Cerebellar cortex (tissue), 1 donor: ENCODE measurements at places on chromosomes 16 and 17.

- peak; percentile 59 for DNase-seq
Measured at GRCh38 chr17:7237761-7238419, 1.4 kb downstream of the PHF23 start.

DNA sequence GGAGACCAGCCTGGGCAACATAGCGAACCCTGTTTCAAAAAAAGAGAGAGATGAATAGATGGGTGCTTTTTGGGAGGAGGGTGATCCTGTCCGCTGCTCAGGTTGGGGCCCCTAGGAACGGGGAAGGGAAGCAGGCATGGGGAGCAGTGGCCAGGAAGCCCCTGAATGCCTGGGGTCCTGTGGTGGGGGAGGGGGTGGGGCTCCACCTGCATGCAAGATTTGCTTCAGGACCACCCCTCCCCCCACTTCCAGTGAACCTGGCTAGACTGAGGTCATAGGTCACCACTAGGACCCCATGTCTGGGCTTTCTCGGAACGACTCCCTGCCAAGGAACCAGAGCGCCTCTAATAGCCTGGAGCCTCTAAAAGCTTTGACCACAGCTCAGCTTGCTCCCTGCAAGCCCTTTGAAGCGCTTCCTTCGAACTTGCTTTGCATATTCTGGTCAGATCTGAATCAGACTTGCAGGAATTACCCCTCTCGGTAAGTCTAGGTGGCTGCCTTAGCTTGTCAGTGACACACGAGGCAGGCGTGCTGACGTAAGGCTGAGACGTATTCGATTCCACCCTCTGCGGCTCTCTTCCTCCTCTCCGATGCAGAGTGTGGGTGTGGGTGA lies 3.7 kb downstream of the SOCS3 start:
- peak; percentile 65 for DNase-seq

DNA sequence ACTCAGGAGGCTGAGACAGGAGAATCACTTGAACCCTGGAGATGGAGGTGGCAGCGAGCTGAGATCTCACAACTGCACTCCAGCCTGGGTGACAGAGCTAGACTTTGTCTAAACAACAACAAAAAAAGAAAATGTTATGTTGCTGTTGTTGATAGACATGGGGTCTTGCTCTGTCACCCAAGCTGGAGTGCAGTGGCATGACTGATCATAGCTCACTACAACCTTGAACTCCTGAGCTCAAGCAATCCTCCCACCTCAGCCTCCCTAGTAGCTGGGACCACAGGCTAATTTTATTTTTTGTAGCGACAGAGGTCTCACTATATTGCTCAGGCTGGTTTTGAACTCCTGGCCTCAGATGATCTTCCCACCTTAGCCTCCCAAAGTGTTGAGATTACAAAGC lies 20.0 kb downstream of the FBXO47 start:
- no peak for DNase-seq

GRCh38 chr17:8859027-8859803 lies 8.3 kb downstream of the PIK3R6 start:
- no peak for DNase-seq

GRCh38 chr16:82945420-82946101 lies 318.8 kb downstream of the CDH13 start:
- DNase-seq = no peak
